ENCODE measurements at places on chromosomes 13 and 19.

- DNase-seq = peak; percentile 29
These were observed 107.4 kb upstream of the SLC7A1 start for GRCh38 chr13:29702912-29703351.

DNA sequence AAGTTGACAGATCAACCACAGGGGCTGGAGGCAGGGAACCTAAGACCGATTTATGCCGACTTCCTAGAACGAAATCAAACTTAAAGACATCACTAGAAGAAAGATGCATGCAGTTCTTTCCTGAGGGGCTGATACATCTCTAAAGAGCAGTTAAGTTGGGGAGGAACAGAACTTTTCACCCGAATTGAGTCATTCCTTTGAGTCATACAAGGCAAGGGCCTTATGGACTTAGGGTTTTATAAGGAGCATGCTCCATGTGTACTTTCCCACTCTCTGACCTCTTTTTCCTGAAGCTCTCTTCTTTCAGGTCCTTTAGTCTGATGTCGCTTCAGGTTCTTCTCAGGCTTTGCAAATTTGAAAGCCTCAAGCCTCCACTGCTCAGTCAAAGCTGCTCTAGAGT, 7.9 kb upstream of the FBXL3 start:
- DNase-seq = no peak

GRCh38 chr13:51456510-51456909, 3.7 kb upstream of the INTS6 start:
- DNase-seq = no peak

- no peak for DNase-seq
These were observed 338.3 kb downstream of the POU4F1 start for GRCh38 chr13:78265098-78265497.

DNA sequence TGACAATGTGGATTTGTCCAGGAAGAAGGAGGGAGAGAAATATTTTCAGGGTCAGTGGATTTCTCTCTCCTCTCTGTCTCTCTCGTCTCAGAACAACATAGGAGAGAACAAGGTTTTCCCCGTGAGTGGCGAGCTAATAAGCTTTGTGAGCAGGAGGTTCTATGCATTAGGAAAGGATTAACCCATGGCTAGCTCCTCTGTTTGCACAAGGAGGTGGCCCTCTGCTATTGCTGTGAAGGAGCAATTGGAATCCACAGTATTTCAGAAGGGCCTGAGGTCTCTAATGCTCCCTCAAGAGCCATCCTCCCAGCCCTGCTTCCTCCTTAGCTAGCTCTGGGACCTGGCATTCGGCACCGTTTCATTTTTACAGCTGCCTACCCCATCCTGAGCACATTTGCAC, 288.9 kb upstream of the MAB21L1 start:
- no peak for DNase-seq

DNA sequence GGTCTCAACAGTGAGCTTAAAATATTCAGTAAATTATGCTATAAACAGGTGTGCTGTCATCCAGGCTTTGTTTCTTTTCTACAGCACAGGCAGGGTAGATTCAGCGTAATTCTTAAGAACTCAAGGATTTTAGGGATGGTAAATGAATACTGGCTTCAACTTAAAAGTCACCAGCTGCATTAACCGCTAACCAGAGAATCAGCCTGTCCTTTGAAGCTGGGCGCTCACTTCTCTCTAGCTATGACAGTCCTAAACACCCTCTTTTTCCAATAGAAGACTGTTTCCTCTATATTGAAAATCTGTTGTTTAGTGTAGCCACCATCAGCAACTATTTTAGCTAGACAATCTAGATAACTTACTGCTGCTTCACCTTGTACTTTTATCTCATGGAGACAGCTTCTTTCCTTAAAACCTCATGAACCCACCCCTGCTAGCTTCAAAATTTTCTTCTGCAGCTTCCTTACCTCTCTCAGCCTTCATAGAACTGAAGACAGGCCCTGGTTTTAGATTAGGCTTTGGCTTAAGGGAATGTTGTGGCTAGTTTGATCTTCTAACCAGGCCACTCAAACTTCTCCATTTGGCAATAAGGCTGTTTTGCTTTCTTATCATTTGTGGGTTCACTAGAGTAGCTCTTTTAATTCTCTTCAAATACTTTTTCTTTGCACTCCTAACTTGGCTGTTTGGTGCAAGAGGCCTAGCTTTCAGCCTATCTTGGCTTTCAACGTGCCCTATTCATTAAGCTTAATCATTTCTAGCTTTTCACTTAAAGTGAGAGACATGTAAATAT, 89.5 kb downstream of the USP12 start:
- no peak for DNase-seq

GRCh38 chr13:62687732-62688131, 1272.1 kb upstream of the PCDH20 start:
- DNase-seq = no peak

- no peak for DNase-seq
These were observed 9.5 kb upstream of the MPV17L2 start for GRCh38 chr19:18183529-18183928.

DNA sequence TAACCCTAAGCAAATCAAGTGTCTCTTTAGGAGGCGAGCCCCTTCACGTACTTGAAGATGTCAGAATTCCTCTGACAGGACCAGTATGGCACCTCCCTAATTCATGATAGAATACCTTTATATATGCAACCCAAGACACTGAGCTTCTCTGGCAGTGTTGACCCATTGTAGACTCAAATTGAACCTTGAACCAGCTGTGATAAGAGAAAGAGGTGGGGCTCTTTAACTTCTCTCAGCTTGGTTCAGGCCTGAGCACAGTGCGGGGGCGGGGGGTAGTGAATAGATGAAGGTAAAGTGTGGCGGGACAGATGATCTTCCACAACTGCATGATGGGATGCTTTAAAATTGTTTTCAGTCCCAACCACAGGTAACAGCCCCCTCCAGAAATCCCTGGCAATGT, 12.1 kb downstream of the MBNL2 start:
- no peak for DNase-seq

GRCh38 chr13:26051657-26052311, at the start of gene SHISA2:
Gene SHISA2 (minus strand): TSS chr13:26052016. CDS start chr13:26050975, 1,041 bp downstream.
- peak; percentile 12 for DNase-seq

DNA sequence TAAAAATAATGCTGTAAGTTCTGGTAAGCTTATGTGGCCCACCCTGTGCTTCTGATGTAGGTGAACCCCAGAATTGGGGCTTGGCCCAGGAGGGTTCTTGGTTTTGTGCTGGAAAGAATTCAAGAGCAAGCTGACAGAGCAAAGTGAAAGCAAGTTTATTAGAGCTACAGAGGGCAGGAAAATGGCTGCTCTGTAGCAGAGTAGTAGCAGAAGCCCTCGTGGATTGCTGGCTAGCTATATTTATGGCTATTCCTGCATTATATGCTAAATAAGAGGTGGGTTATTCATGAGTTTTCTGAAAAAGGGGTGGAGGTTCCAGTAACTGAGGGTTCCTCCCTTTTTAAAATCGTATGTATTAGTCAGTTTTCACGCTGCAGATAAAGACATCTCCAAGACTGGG, 20.6 kb upstream of the ZNF599 start:
- no peak for DNase-seq

DNA sequence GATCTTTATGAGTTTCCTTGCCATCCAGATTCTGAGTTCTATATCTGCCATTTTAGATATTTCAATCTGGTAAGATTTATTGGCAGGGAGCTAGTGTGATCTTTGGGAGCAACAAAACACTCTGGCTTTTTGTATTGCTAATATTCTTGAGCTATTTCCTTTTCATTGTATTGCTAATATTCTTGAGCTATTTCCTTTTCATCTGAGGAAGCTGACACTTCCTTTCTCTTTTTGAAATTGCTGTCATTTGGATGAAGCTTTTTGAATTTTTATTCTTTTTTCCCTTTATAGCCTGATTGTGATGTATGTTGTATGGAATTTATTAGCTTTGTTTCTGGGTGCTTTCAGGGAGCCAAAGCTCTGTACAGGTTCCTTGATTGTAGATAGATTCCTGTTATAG, 873.5 kb upstream of the ATXN8OS start:
- DNase-seq = no peak

GRCh38 chr13:83508771-83509301, 373.4 kb downstream of the SLITRK1 start:
- no peak for DNase-seq

- DNase-seq = no peak
These were observed at the start of gene ZFR2 for GRCh38 chr19:3868770-3869456. Gene ZFR2 (minus strand): TSS chr19:3869038. CDS start chr19:3869017, 21 bp downstream.

DNA sequence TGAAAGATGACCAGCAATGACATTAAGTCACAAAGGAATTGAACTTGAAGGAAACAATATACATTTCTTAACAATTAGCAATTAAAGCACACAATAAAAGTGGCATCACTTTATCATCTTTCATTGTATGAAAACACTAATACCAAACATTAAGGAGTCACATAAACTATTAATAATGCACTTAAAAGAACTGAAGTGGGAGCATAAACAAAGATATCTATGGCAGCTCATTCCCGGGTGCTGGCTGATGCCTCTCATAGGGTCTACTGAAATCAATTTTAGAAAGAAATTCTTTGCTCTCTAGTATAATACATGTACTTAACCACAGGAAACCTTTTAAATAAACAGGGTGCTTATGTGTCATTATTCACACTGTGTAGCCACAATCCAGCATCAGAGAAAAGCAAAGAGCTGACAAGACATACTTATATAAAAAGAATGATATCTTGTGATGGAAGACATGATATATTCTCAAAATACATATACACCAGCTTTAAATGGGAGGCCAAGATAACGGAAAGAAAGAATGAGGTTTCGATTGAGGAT, 1207.8 kb downstream of the EFNB2 start:
- no peak for DNase-seq

GRCh38 chr13:41494202-41494601, 36.9 kb downstream of the RGCC start:
- no peak for DNase-seq

DNA sequence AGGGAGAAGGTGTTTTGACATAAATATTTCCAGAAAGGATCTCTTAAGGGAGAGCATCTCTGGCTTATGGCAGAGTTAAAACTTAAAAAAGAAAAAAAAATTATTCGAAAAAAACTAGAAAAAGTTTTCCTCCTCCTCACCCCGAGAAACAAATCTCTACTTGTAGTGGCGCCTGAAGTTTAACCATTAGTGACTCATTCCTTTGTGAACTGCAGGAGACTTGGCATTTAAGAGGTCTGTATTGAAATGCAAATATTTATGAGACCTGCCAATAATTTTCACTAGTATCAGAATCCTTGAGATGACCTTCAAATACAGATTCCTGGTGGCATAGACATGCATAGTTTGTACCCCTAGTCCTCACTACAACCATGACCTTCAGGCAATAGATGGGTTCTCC, 64.9 kb upstream of the MED4 start:
- DNase-seq = no peak

DNA sequence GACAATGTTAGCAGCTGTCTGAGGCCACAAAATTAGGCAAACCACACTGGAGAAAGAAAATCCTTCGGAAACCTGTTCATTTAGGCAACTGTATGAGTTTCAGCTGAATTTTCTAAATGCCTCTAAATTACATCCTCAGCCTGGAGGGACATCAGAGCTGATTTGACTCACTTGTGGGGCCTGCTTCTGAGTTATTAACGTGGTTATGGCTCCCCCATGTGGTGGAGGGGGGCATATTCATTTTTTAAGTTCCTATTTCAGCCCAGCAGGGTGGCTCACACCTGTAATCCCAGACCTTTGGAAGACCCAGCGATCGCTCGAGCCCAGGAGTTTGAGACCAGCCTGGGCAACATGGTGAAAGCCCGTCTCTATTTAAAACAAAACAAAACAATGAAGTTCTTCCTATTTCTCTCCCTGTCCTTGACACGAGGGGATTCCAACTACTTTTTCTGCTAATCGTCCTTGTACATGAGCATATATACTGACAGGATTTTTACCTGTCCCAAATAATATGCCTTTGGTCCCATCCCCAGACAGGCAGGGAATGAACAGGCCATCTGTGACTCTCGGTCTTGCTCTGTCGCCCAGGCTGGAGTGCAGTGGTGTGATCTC, 31.5 kb upstream of the HIF3A start:
- peak; percentile 48 for DNase-seq

DNA sequence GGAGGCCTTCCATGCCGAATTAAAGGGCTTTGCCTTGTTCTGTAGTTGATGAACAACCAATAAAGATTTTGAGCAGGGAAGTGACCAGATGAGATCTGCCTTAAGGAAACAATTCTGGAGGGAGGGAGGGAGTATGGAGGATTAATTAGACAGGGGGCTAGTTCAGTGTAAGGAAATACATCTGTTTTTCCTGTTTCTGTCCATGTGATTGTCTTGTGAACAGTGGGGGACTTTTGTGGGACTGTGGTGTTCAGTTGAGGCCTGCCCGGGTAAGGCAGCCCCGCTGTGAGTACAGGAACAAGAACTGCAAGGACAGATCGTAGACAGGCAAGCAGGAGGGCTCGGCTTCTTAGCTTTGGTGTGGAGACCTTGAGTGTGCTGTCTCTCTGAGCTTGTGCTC, 59.0 kb downstream of the DGKH start:
- DNase-seq = no peak

GRCh38 chr13:72071713-72072112, 204.7 kb upstream of the DACH1 start:
- DNase-seq = no peak

GRCh38 chr19:17086834-17087233, 11.3 kb downstream of the MYO9B start:
- DNase-seq = no peak

DNA sequence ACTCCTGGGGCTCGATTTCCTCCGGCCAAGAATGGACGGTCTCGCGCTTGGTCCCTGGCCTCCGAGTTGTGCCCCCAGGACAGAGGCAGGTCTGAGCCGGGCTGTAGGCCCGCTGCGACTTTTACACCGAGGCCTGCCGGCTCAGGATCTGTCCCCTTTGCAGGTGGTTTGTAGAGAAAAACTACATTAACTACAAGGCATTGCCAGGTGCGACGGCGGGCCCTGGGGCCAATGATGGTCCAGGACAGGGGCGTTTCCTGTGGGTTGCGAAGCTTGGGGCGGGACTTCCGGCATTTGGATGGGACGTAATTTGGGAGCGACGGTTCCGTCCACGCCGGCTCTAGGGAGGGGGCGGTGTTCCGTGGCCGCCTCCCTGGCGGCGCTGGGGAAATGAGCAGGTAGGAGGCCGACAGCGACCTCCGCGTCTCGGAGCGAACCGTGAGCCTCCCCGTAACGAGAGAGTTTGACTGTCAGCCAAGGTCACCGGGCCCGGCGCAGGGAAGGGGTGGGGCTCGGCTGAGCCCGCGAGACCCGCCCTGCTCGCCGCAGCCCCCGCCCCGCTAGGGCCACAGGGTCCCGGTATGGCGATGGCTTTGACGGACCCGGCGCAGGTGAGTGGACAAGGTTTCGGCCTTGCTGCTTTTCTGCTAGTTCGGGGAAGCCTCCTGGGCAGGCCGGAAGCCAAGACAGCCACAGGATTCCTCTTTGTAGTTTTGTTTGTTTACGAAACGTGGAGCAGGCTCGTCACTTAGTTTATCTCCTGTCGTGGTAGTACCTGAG, at the start of gene ZNF805:
Gene ZNF805 (plus strand): TSS at position 322 of the 780 bp plus-strand sequence. CDS start 260 bp downstream, at position 582.
- peak; percentile 95 for DNase-seq

GRCh38 chr19:4794971-4795370, 3.4 kb downstream of the FEM1A start:
- no peak for DNase-seq

Measured in skin of body (tissue), 3 donors.